ENCODE measurements at places on chromosomes 7 and 10.

DNA sequence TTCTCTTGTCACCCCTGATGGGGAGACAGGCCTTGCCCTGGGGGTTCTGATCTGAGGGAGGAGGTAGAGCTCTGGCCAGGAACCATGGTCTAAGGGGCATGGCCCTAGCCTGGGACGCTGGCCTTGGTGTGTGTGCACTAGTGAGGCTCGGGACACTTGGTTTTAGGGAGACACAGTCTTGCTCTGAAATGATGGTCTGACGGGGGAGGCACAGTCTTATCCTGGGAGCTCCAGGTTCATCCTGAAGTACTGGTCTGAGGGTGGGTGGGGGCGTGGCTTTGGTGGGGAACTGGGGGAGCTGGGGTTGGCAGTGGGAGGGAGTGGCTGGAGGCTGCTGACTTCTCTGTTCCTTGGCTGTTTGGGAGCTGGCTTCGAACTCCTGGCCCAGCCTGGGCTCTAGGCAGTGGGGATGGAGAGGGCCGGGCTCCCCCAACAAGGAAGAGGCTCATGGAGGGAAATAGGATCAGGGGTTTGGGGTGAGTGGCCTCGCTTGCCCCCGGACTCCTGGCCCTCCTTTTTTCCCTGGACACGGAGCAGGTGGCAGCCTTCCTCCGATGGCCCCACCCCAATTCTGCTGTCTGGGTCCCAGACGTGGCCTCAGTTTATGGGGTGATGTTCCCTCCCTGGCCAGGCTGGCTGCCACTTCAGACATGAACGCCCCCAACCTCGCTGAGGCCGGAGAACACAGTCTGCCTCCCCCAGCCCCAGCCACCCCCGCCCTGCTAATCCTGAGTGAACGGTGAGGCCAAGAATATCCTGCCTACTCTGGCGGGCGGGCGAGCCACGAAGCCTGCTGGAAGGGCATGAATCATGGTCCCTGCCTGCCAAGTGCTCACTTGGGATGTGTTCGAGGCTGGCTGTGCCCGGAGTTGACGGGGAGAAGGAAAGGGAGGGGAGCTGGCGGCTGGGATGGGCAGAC is 43.5 kb downstream of the TMEM270 start:
- DNase-seq: no peak

GRCh38 chr10:50431791-50432190 is 180.5 kb upstream of the ASAH2 start:
- no peak for DNase-seq

GRCh38 chr7:114487174-114487573 is 72.6 kb downstream of the FOXP2 start:
- no peak for DNase-seq

DNA sequence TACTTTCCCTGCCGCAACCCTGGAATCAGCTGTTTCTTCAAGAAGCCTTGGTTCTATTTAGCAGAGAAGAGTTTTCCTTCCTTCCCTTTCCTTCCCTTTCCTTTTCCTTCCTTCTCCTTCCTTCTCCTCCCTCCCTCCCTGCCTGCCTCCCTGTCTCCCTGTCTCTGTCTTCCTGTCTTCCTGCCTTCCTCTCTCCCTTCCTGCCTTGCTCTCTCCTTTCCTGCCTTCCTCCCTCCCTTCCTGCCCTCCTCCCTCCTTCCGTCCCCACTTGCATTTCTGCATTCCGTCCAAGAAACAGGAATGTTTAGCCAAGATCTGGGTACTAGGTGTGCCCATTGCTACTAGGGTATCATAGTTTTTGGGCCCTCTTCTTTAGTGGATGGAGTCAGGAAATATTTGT is 21.9 kb downstream of the SND1 start:
- DNase-seq: no peak

DNA sequence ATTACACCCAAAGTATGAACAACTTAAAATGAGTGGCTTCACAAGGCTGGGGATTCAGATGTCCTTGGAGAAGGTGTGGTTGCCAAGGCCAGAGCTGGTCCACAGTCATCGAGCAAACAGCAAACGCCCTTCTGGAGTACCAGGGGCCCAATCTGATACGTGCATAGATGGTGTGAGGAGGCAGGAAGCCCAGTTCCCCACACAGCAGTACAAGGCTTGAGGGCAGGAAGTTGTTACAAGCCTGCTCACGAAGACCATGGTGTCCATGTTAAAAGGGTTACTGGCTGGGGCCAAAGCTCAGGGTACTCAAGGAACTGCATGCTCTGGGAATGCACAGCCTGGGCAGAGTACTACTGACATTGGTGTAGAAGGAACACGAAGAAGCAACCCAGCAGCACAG is 4.6 kb upstream of the ANKRD26 start:
- DNase-seq: no peak
